ENCODE measurements at places on chromosomes 3 and 15.

DNA sequence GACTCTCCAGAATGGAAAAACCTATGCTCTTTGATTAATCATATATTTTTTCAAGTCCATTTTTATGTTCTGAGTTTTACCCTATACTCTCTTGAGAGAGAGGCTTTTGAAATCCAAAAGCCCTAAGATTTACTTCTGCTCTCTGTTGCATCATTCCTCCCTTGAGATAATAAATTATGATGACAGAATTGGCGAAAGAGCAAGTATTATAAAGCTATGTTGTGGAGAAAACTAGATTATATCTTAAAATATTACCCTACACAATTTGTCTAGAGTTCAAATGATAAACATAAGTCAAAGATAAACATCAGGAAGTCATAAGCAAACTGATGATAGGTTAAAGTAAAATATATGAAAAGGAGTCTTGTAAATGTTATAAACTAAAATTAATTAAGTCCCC lies 293.4 kb upstream of the MME start:
- DNase-seq, result no peak

DNA sequence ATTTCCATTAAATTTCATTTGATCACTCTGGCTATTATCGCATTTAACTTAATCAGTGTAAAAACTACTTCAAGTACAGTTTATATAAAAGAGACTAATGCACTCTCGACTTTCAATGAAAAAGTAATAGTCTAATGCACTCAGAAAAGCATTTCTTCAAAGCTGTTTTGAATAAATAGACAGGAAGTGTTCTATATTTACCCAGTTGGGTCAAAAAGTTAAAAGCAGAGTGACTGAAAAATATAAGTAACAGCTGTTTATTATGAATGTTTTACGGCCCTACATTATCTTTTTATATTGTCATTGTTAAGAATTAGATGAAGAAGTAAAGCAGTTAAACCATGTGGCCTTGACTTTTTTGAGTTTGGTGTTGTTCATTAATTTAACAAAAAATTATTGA lies 391.8 kb downstream of the ZPLD1 start:
- DNase-seq, result no peak

- no peak for DNase-seq
Observed at GRCh38 chr3:63937661-63938651, 25.8 kb upstream of the SCAANT1 start.

DNA sequence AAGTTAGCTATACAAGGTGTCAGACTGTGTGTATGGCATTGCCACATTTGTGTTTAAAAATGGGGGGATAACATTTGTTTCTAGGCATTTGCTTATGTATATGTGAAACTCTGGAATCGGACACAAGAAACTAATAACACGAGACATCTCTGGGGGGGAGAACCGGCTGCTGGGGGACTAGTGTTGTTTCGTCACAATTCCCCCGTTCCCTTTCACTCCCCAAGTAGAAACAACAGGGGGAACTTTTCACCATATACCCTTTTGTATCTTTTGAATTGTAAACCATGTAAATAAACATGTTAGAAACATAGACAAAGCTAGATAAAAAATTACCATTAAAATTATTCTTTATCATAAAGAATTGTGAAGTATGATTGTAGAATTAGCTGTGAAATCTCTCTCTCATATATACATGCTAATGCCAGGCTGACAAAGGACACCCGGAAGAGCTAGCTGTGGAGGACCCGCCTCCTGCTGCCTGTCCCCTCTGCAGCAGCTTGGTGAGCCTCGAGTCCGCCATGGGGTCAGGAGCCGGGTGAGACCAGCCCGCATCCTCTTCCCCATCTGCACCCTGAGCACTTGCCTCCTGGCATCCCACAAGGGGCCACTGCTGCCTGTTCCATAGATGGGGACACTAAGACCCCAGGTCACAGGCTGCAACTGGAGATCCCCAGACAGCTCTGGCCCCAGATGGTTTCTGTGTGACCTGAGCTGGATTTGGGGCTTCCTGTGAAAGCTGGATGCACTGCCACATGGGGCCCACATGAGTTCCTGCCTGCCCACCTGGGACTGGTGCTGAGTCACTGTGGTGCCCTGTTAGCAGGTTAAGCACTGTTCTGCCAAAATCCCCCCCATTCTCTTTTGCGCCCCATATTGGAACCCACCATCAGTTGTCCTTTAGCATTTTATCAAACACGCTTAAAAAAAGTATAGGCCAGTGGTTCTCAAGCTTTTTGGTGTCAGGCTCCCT lies 91.6 kb downstream of the IQSEC1 start:
- no peak for DNase-seq

- no peak for DNase-seq
Observed at GRCh38 chr3:133540896-133541674, 32.4 kb upstream of the CDV3 start.

- DNase-seq, result no peak
Observed at GRCh38 chr15:42314818-42315217, 41.6 kb upstream of the TMEM87A start.

DNA sequence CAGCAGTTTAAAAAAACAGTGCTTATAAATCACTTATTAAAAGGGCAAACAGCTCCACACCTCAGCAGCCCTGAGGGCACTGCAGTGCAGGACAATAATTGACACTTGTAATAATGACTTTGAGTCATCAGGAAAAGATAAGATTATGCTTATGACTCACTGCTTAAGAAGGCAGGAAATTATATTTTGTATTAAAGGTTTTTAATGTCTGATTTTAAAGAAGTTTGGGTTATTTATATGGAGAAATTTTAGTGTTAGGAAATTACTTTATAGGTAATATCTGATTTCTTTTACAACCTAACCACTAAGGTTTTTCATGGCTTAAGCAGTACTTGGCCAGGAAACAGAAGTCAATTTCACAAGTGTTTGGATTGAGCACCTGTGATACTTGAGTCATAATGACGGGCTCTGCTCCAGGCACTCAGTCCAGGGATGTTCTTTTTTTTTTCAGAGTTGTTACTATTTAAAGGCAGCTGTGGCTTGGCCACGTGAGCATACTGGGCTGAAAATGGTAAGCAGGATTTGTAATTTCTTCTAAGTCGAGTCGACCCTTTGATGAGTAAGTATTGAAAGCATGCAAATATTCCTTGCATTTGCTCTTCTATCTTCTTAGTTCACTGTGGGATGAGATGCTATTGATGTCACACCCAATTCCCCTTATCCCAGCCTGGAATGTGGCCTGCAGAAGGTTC lies 21.6 kb upstream of the SLC6A20 start:
- DNase-seq, result peak; percentile 76

GRCh38 chr3:66303491-66303901 lies 82.7 kb downstream of the SLC25A26 start:
- DNase-seq, result no peak

DNA sequence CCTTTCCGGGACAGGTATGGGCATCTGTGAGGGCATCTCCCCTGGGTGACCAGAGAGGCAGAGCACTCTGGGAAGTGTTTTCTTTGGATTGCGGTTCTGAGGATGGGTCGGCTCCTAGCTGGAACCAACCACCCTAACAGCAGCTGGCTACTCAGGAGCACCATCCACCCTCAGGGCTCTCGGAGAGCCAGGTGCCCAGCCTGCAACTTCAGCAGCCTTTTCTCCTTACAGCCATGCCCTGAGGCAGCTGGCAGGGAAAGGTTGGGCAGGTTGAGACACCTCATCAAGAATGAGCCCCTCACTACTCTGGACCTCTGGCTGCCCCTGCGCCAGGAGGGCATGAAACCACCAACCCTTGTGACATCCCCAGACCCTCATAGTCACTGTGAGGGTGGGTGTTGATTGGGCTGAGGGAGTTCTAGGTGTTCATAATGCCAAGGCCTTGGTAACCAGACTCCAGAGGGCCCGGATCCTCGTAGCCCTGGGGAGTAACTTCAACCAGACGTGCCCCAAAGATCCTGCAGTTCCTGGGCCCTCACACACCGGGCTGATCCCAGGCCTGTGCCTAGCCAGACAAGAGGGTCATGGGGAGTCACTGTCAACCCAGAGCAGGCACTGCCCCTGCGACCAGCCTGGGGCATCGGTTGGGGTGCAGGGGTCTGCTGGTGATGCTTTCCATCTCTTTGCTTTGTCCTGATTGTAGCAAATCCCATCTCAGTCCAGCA lies 114.4 kb upstream of the ABHD17C start:
- DNase-seq, result no peak

GRCh38 chr3:125194849-125195601 lies 17.5 kb downstream of the SLC12A8 start:
- peak; percentile 77 for DNase-seq

DNA sequence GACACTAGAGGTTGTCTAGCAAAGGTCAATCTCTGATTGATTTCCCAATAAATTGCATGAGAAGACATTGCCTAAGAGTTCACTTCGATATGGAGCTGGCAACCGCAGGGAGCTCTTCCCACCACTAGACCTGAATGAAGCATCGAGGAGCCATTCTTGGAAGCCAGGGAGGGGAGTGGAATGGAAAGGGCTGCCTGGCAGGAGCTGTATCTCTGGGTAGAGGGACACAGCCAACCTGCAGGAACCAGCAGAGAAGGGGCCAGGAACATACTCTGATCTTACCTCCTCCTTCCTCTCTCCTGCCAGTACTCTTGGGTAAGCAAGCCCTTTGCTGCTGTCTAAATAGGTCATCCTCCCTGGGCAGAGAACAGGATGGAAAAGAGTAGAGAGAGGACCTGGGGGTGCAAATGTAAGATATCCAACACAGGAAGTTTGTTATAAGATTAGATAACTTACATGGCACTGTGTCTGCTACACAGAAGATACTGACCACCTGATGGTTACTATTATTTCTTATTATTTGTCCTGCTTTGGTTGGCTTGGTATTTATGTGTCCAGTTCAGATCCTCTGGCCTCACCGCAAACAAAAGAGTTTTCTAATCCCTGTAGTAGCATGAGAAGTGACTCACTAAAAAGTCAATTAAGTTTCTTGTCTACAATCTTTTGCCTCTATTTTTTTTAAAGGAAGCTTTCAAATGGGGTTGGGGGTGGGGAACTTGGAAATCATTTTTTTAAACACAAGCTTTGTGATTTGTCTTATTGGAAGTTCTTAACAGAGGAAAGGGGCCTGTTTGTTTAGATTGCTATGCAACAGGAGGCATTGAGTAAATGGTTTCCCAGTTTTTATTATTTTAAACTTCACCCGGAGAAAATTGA lies 156.7 kb upstream of the TSC22D2 start:
- DNase-seq, result no peak

- peak; percentile 17 for DNase-seq
Observed at GRCh38 chr3:88137836-88138235, 11.9 kb upstream of the C3orf38 start.

DNA sequence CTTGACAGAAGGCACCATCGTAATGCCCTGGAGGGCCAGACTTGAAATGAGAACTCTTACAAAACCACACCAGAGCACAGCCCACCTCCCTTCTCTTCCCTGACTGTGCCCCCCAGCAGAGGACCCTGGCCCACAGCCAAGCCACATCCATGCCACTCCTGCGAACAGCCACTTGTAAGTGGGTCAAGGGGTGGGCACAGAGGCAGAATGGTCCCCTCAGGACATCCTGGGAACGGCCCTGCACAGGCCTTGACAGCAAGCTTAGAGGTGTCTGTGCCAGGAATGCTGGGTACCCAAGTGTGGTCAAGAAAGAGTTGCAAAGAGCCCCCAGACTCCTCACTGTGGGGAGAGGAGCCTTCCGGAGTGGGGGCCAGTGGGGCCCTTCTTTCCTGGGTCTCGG lies 33.3 kb downstream of the HCN4 start:
- DNase-seq, result no peak

- DNase-seq, result no peak
Observed at GRCh38 chr3:83902787-83903533, 1055.8 kb upstream of the CADM2 start.

GRCh38 chr3:171844873-171845272 lies 1.7 kb downstream of the TMEM212 start:
- no peak for DNase-seq

DNA sequence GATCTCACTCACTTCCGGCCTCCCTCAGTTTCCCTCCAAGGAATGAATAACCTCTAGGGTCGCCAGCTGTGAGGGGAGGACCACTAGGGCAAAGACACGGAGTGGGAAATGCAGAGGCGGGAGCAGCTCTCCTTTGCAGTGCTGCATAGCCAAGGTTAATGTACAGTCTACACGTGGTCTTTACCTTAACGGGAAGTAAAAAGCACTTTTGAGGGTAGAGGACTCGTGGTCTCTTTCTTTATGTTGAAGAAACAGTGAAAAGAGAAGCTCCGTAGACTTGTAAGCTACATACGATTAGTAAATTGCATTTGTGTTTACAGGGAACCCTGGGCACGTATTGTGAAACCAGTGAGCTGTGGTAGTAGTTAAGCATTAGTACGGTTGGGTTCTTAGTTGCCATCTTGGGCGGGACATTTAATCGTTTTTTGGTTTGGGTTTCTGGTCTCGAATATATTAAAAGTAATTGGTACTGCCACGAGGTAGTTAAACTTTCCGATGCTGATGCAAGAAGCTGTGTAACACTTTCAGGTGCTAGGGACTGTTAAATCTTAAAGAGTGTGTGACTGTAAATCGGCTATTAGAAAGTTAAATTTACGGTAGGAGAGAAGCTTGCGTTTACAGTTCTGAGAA lies 828 bp downstream of the U2SURP start:
- peak; percentile 26 for DNase-seq

GRCh38 chr15:72865486-72865885 lies 81.9 kb upstream of the ADPGK start:
- DNase-seq, result no peak

- DNase-seq, result no peak
Observed at GRCh38 chr3:157844800-157845565, 261.2 kb downstream of the SHOX2 start.

GRCh38 chr3:192410684-192410960 lies 316.7 kb downstream of the FGF12 start:
- DNase-seq, result no peak

GRCh38 chr3:159685801-159686200 lies 302.8 kb upstream of the IL12A start:
- no peak for DNase-seq

- DNase-seq, result no peak
Observed at GRCh38 chr3:177603148-177603603, 405.9 kb upstream of the TBL1XR1 start.

GRCh38 chr3:40869939-40870338 lies 329.4 kb upstream of the CTNNB1 start:
- no peak for DNase-seq

DNA sequence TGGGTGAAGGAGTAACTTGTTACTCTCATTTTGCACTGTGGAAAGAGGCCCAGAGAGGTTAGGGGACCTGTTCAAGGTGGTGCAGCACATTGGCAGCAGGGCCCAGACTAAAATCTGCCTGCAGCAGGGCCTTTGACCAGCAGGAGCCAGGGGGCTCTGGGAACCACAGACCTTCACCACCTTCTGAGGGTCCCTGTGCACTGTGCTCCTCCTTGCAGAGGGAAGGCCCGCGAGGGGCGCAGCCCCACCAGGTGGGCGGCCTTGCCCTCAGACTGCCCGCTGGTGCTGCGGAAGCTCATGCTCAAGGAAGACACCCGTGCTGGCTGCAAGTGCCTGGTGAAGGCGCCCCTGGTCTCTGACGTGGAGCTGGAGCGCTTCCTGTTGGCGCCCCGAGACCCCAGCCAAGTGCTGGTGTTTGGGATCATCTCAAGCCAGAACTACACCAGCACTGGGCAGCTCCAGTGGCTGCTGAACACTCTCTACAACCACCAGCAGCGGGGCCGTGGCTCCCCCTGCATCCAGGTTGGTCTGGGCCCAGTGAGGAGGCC lies 61.5 kb upstream of the FGD5 start:
- no peak for DNase-seq

GRCh38 chr3:34260271-34261000 lies 462.0 kb downstream of the PDCD6IP start:
- DNase-seq, result peak; percentile 35

GRCh38 chr3:41997702-41998550 lies 36.0 kb upstream of the ULK4 start:
- DNase-seq, result peak; percentile 36
